Effector memory CD8-positive, alpha-beta T cell (primary cell): ENCODE measurements at places on chromosomes 2 and 18.

DNA sequence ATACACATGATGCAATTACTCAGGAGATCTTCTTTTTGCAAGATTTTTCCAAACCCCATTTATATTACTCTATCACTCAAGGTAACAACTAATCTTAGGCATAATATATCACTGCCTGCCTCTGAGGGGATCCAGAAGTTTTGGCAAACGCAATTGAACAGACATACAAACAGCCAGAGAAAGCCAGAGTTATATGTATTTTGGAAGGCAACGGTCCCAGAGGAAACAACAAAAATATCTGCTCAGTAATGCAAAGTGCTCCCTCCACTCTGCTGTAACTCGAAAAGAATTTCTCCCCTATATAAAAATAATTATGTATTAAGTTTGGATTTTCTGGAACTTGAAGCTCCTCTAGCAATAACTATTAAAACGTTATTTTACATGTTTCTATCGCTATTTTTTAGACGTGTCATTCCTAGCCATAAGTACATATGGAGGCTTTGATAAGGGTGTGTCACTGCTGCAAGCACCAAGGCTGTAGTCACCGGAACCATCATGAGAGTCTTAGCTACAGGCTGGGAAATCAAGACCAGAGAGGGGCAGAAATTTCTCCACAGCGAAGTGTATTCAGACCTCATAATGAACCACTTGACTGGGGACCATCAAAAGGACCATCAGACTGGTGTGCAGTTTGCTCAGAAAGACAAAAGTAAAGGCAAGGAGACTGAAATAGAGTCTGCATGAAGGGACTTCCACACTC, 3.7 kb upstream of the GKN1 start:
- no peaks in the 10 kb centered on the region for H3K4me1 ChIP-seq
- no peak for DNase-seq
- no peak overlapping the region for H3K27ac ChIP-seq

DNA sequence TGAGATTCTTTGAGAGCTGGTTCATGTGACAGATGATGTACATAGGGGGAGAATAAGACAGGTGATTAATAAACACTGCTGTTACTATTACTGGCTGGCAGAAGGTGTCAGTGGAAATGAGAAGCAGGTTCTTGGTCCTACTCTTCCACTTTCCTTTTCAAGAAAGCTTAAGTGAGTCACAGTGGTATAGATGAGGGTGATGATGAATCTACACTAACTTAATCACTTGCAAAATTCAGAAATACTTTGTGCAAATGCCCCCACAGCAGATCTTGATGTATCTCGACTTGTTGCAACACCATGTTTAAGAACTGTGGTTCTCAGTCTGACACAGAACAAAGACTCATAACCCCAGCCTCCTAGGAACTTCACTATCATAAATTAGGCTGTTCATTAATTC, 35.9 kb upstream of the MGAT5 start:
- H3K4me1 ChIP-seq: peaks cover 52% of the 10 kb centered on the region
- no peaks in the 10 kb centered on the region for H3K36me3 ChIP-seq
- no peaks in the 10 kb centered on the region for H3K27me3 ChIP-seq
- H3K27ac ChIP-seq: peak overlapping the region; percentile 72
- DNase-seq: no peak
- H3K4me3 ChIP-seq: peak overlapping the region; percentile 73

- H3K36me3 ChIP-seq: no peaks in the 10 kb centered on the region
- peaks cover 6% of the 10 kb centered on the region for H3K27me3 ChIP-seq
- H3K4me3 ChIP-seq: no peak overlapping the region
- DNase-seq: no peak
These were observed 128.6 kb downstream of the MSH2 start for GRCh38 chr2:47531378-47532042.

DNA sequence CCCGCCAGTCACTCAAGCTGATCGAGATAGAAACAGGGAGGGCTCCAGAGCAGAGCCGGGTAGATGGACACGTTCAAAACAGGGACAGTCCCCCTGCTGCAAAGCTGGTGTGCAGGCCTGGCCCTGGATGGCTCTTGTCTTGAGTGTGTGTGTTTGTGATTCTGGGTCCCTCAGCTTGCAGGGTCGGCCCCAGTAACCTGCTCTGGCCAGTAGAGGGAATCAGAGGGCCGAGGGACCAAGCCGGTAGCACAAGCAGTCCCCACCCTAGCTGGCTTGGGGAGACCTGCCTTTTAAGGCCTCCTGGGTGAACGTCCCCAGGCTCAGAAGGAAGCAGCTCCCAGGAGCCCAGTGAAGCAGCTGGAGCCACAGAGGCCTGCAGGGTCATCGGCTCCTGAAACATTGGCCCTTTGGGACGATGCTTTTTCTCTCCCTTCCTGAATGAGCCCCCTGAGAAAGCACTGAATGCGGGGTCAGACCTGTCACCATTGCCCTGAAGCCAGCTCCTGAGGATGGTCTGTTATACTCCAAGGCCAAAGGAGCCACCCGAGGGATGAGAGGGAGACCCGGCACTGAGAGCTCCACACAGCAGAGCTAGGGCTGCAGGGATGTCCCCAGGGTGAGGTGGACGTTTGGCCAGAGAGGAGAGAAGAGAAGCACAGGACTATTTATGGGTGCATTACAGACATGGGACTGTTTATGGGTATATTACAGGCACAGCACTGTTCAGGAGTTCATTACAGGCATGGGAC, 15.4 kb upstream of the MLPH start:
- H3K27ac ChIP-seq: no peak overlapping the region
- H3K36me3 ChIP-seq: peaks cover 6% of the 10 kb centered on the region
- DNase-seq: no peak

DNA sequence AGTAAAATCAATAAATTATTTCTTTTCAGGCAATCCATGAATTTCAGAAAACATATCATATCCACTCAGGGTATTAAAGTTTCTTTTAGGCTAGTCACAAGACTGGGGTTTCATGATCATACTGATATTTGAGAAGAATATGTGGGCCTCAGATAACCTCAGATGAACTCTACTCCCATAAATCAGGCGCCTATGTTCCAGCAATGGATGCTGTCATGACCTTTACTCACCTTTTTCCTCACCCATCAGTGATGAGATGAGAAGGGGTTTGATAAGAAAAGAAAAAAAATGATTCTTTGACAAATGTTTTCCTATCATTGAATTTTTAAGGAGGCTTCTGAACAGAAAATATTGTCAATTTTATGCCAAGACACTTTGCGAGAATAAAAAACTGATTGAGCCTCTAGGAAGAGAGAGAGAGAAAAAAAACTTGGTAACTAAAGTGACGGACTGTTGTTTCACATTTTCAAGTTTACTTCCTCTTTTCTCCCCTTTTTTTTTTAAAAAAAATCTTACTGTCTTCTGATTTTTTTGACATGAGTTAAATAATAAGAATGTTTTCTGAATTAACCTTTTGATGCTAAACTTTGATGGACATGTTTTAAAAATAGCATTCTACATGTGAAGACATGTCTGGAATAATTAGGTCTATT, 309.1 kb upstream of the MAP2 start:
- no peak overlapping the region for H3K27ac ChIP-seq
- no peak for DNase-seq
- no peaks in the 10 kb centered on the region for H3K27me3 ChIP-seq

DNA sequence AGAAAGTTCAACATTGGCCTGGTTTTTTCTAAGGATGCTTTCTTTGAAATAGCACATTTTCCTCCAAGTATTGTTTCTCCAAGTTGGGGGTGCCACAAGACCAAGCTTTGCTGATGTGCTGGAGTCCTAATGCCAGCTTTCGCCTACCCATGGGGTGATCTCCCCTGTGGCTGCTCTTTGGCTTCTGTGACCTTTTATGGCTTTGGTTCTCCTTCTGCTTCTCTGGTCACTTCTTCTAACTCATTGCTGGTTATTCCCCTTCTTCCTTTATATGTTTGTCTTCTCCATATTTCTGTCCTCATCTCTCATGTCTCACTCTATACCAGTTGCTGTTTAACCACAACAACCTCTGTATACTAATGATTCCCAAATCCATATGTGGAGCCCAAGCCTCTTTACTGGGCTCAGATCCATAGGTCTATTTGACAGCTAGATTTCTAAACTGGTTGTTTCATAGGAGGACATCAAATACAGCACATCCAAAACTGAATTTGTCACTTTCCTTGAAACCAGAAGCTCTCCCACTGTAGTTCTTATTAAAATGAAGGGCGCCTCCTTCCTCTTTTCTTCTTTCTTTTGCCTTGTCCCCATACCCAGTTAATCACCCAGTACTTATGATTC, 23.1 kb downstream of the APOB start:
- no peak overlapping the region for H3K4me3 ChIP-seq
- no peaks in the 10 kb centered on the region for H3K4me1 ChIP-seq
- no peak for DNase-seq
- H3K27ac ChIP-seq: no peak overlapping the region
- no peaks in the 10 kb centered on the region for H3K36me3 ChIP-seq

- H3K4me1 ChIP-seq: no peaks in the 10 kb centered on the region
- no peak for DNase-seq
- no peaks in the 10 kb centered on the region for H3K27me3 ChIP-seq
- H3K4me3 ChIP-seq: no peak overlapping the region
- no peaks in the 10 kb centered on the region for H3K36me3 ChIP-seq
These were observed 515.5 kb upstream of the MYT1L start for GRCh38 chr2:2846332-2847208.

DNA sequence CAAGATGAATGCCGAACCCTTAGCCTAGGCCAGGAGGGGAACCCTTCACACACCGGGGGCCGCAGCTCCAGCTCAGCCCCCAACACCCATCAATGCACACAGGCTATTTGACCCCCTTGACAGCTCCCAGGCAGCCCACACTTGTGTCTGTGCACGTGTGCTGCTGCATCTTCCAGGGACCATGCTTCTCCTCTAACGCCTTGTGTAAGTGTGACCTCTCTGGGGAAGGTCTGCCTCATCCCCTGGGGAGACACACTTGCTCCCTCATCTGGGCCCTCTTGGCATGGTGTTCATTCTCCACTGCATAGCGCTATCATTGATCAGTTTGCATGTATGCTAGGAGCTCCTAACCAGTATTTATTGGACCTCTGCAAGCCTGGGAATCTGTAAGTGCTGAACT, 120.0 kb upstream of the FHL2 start:
- H3K4me1 ChIP-seq: no peaks in the 10 kb centered on the region
- no peak overlapping the region for H3K4me3 ChIP-seq
- peaks cover 4% of the 10 kb centered on the region for H3K36me3 ChIP-seq

- no peaks in the 10 kb centered on the region for H3K36me3 ChIP-seq
- H3K4me3 ChIP-seq: no peak overlapping the region
- H3K27ac ChIP-seq: no peak overlapping the region
- DNase-seq: no peak
- peaks cover 15% of the 10 kb centered on the region for H3K27me3 ChIP-seq
- H3K4me1 ChIP-seq: peaks cover 4% of the 10 kb centered on the region
These were observed 1.6 kb downstream of the FAM124B start for GRCh38 chr2:224400174-224400810.

GRCh38 chr2:234344012-234344411, 152.9 kb downstream of the ARL4C start:
- no peaks in the 10 kb centered on the region for H3K27me3 ChIP-seq
- DNase-seq: no peak
- no peak overlapping the region for H3K27ac ChIP-seq
- peaks cover 15% of the 10 kb centered on the region for H3K4me1 ChIP-seq
- H3K4me3 ChIP-seq: no peak overlapping the region

DNA sequence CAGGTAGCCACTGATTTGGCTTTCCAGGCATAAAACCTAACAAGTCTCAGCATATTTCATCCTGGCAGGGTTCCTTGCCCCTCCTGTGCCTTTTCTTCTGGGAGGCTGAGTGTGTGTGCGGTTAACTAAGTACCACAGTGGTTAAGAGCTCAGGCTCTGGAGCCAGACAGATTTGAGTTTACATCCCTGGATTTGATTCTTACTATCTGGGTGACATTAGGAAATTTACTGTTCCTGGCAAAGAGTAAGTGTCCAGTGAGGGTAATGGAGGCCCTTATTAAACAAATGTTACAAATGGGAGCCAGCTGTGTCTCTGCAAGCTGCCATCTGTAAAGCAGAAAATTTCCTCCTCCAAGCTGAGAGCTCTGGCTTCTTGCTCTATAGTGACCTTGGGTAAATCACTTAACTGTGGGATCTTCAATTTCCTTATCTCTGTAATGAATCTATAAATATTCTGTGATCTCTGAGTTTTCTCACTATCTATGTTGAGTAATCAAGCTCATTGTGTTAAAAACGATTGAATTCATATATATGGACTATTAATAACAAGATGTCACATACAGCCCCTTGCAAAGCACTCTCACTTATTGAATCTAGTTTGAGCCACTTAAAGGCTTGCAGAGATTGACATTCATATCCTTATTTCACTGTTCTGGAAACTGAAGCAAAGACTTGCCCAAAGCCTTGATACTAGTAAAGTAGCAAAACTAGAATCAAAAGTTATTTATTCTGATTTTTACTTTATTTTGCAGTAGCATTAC, 6.5 kb upstream of the COBLL1 start:
- no peak overlapping the region for H3K27ac ChIP-seq
- DNase-seq: no peak
- H3K27me3 ChIP-seq: no peaks in the 10 kb centered on the region
- H3K4me3 ChIP-seq: no peak overlapping the region

- no peak overlapping the region for H3K27ac ChIP-seq
- H3K27me3 ChIP-seq: peaks cover 6% of the 10 kb centered on the region
- H3K4me1 ChIP-seq: peaks cover 6% of the 10 kb centered on the region
- no peak for DNase-seq
- no peak overlapping the region for H3K4me3 ChIP-seq
- no peaks in the 10 kb centered on the region for H3K36me3 ChIP-seq
These were observed 80.2 kb upstream of the PKDCC start for GRCh38 chr2:41967476-41968181.

DNA sequence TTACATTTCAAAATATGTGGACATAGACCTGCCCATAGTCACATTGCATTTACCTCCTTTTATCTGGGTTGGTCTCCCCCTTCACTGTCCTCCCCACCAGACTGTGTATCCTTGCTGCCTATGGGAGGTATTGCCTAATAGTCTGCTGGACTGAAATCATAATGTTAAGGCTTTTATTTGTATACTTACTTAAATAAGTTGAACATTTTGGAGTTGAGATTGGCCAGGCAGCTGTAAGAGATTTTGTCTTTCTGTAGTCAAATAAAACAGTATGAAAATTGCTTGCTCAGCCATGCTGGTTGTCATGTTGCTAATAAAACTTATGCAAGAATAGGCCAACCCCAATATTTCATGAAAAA, 280.9 kb downstream of the PTPRM start:
- no peak overlapping the region for H3K27ac ChIP-seq
- H3K4me1 ChIP-seq: no peaks in the 10 kb centered on the region
- H3K36me3 ChIP-seq: no peaks in the 10 kb centered on the region
- no peaks in the 10 kb centered on the region for H3K27me3 ChIP-seq

DNA sequence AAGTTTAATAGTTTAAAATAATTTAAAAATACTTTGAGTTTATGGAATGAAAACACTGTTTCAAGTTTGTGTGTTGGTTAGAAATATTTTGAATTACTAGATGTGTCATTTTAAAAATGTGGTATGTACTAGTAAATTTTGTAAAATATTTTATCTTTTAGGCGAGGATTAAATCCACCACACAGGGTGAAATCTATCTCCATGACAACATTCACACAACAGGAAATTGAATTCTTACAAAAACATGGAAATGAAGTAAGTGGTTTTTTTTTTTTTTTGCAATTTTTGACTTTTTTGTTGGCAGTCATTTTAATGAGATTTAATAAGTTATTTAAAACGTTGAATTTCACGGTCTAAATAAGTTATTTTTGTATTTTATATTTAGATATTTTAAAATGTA, 19.4 kb downstream of the AGFG1 start:
- H3K36me3 ChIP-seq: peaks cover 19% of the 10 kb centered on the region
- no peak overlapping the region for H3K27ac ChIP-seq
- no peaks in the 10 kb centered on the region for H3K27me3 ChIP-seq
- DNase-seq: no peak

- DNase-seq: no peak
- H3K27me3 ChIP-seq: peaks cover 13% of the 10 kb centered on the region
- H3K36me3 ChIP-seq: peaks cover 3% of the 10 kb centered on the region
- no peak overlapping the region for H3K27ac ChIP-seq
- no peak overlapping the region for H3K4me3 ChIP-seq
- no peaks in the 10 kb centered on the region for H3K4me1 ChIP-seq
These were observed 69.0 kb upstream of the C2orf15 start for GRCh38 chr2:99072551-99072950.
